ENCODE measurements at places on chromosomes 16 and 17.

- DNase-seq, result no peak
Measured at GRCh38 chr17:50330151-50330775, 15.7 kb upstream of the XYLT2 start.

GRCh38 chr17:16269658-16270057 is 52.6 kb downstream of the PIGL start:
- no peak for DNase-seq

GRCh38 chr16:66988197-66988788 is at the start of gene CES4A:
Gene CES4A (plus strand): TSS chr16:66988589. CDS start chr16:66988773, 184 bp downstream.
- DNase-seq, result no peak

- no peak for DNase-seq
Measured at GRCh38 chr17:68424203-68424602, 33.1 kb downstream of the WIPI1 start.

DNA sequence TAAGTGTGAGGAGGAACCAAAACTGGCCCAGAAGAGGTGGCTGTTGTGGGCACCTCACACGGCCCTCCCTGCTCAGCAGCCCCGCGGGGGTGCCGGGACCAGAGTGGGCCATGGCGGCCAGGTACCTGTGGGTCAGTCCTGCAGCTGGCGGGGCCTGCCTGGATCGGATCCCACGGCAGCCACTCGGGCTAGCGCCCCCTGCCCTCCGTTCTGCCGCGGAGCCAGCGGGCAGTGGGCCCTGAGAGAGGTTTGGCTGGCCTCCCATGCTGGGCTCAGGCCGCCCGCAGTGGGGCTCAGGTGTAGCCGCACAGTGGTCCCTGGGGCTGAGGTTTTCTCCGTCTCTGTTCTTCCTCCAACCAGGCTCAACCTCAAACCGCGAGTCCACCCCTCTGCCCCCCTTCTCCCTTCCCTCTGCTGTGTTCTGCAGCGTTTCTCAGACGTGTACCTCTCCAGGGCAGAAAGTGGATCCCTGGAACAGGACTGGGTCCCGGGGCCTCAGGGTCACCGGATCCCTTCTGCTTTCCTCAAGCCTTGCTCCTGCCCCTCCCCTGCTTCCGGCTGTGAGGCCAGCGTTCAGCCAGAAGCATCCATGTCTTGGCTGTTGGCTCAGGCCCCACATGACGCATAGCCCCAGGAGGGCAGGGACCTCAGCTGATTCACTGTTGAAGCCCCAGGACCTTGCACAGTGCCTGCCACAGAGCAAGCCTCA is 28.6 kb upstream of the ITGA3 start:
- DNase-seq, result no peak

DNA sequence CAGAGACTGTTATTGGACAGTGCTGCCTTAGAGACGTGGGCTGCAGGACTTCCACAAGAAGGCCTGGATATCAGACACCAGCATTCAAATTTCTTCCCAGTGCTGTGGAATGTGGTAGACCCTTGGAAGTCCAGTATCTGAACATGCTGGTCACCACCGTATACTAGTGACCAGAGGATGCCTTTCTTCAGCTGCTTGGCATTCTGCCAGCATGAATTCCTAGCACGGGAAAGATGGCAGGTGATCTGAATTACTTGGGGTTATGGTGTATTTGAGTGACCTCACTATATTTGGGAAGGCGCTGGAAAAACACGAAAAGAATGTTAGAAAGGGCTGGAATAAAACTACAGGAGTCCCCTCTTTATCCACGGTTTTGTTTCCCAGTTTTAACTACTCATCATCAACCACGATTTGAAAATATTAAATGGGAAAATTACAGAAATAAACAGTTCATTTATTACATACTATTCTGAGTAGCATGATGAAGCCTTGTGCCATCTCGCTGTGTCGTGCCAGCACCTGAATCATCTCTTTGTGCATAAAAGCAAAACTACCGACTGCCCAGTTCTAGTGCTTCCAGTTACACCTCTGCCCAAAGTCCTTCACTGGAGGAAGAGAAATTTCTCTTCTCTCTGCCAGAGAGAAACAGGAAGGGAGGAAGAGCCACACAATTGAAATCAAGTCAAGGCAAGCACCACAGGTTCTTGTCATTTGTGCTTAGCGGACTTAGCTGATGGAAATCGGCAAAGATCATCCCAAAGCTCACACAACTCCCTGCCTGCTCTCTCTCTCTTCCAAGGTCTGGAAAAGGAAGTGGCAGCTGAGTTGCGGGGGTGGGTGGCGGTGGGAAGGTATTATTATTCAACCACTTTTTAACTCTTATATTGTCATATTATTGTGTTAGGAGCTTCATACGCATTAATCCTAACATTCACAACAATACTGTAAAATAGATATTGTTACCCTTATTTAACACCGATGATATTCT is 1.4 kb upstream of the CHST4 start:
- DNase-seq, result no peak

DNA sequence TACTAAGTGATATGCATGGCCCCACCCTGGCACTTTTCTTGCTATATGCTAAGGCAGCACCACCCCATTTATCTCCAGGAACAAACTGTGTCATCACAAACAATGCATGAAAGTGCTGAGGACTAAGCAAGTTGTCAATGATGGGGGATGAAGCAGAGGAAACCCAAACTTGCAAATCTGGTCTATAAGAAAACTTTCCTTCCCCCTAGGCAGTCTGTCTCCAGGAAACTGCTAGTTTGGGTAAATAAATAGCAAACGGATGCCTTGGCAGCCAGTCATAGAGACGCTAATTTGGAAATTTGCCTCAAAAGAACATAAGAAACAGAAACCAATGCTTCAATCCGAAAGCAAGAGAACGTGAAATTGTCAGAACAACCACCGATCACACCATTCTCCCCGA is 5.6 kb upstream of the HSBP1 start:
- no peak for DNase-seq

DNA sequence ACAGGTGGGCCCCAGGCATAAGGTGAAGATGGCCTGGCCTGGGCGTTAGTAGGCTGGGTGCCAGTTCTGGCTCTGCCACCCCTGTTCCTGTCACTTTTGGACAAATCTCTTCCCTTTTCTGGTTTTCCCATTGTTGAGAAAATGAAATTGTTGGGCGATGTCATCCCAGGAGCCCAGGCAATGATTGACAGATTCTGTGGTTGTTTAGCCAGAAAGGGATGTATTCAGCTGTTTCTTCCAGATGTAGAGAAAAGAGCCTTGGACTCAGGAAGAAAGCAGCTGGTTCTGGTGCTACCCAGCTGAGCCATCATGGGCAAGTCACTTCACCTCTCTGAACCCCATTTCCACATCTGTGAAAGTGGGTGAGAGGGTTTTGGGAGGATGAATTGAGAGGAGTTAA is 60.1 kb upstream of the MRTFB start:
- no peak for DNase-seq

DNA sequence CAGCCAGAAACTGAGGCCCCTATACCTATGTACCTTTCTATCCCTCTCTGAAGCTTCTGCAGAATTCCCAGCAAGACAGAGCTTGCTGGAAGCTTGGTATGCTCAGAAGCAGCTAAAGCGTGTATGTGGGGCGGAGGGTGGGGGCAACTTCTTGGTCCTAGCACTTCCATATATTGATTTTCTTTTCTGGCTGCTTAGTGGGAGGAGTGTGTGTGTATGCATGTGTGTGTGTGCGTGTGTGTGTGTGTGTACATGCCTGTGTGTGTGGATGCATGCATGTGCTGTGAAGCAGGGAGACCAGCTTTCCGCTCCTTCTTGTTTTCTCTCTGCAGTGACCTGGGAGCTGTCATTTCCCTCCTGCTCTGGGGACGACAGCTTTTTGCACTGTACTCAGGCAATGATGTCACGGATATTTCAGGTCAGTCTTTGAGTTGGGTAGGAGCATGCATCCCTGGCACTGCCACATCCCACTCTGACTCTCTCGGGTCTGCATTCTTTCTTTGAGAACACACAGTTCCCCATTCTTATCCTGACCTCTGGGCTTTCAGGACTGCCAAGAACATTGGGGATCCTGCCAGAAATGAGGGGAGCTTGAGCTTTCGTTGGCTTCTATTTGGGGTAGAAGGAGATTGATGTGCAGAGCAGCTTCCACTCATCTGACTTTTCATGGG is 10.7 kb downstream of the HPR start:
- DNase-seq, result no peak

Data from HEK293T (cell line).